Parietal lobe (tissue), 2 donors: ENCODE measurements at places on chromosomes 11 and 22. TPM values are rescaled to one million over a fixed set of nuclear protein-coding genes. Genes with fewer than 3 reads are reported as not detected.

Gene PPFIA1
- 71.7 TPM for total RNA-seq

Gene SORL1
- total RNA-seq: 116 TPM

Gene CTSW
- total RNA-seq: not detected

Gene CD3G
- not detected for total RNA-seq

Gene SLC6A5
- total RNA-seq: not detected

Gene ZNF70
- total RNA-seq: 9.7 TPM

Gene ARHGAP42
- total RNA-seq: 10.6 TPM

Gene APOL2
- total RNA-seq: 5.0 TPM

Gene CCDC89
- 0.63 TPM for total RNA-seq

Gene CARNS1
- total RNA-seq: 0.31 TPM

Gene OR2AT4
- total RNA-seq: not detected

Gene IZUMO1R
- total RNA-seq: not detected

Gene P4HA3
- not detected for total RNA-seq

Gene OR8J1
- total RNA-seq: not detected

Gene APLNR
- total RNA-seq: 6.9 TPM

Gene CD59
- 33.8 TPM for total RNA-seq

Gene OVCH2
- not detected for total RNA-seq

Gene ASPHD2
- total RNA-seq: 12.2 TPM

Gene DTX4
- total RNA-seq: 96.4 TPM

Gene MPPED2
- 137 TPM for total RNA-seq

Gene NPAS4
- 2.2 TPM for total RNA-seq

Gene CCDC116
- 0.31 TPM for total RNA-seq

Gene PANX2
- total RNA-seq: 4.7 TPM

Gene PC
- 54.8 TPM for total RNA-seq

Gene NTM
- 266 TPM for total RNA-seq

Gene SLC22A6
- 1.3 TPM for total RNA-seq

Gene CUL5
- 77.0 TPM for total RNA-seq

Gene SLC7A4
- total RNA-seq: 1.6 TPM

Gene UCP3
- total RNA-seq: 6.3 TPM

Gene RGL4
- not detected for total RNA-seq

Gene ANKK1
- total RNA-seq: not detected

Gene IL17REL
- total RNA-seq: 0.31 TPM

Gene OR2D2
- 2.2 TPM for total RNA-seq

Gene CEND1
- 11.3 TPM for total RNA-seq

Gene THY1
- 31.3 TPM for total RNA-seq

Gene SPI1
- total RNA-seq: 1.6 TPM

Gene LGALS12
- total RNA-seq: not detected

Gene ASCL3
- total RNA-seq: not detected

Gene ELMOD1
- total RNA-seq: 127 TPM

Gene GPHA2
- total RNA-seq: not detected

Gene C22orf39
- total RNA-seq: 42.3 TPM

Gene SCGB1D2
- total RNA-seq: not detected

Gene ME3
- 170 TPM for total RNA-seq
